ENCODE measurements at places on chromosomes 11 and 22. TPM values are rescaled to one million over a fixed set of nuclear protein-coding genes. Genes with fewer than 3 reads are reported as not detected.

Gene HBB
- total RNA-seq = not detected

Gene NUDT8
- total RNA-seq = 16.5 TPM

Gene PPP1CA
- 265 TPM for total RNA-seq

Gene PRDM11
- 1.9 TPM for total RNA-seq

Gene KRTAP5-11
- not detected for total RNA-seq

Gene ANO1
- total RNA-seq = 0.13 TPM

Gene CYB561A3
- 92.2 TPM for total RNA-seq

Gene SYT8
- total RNA-seq = 0.19 TPM

Gene C11orf86
- total RNA-seq = not detected

Gene SLN
- total RNA-seq = not detected

Gene GP1BB
- 0.28 TPM for total RNA-seq

DNA sequence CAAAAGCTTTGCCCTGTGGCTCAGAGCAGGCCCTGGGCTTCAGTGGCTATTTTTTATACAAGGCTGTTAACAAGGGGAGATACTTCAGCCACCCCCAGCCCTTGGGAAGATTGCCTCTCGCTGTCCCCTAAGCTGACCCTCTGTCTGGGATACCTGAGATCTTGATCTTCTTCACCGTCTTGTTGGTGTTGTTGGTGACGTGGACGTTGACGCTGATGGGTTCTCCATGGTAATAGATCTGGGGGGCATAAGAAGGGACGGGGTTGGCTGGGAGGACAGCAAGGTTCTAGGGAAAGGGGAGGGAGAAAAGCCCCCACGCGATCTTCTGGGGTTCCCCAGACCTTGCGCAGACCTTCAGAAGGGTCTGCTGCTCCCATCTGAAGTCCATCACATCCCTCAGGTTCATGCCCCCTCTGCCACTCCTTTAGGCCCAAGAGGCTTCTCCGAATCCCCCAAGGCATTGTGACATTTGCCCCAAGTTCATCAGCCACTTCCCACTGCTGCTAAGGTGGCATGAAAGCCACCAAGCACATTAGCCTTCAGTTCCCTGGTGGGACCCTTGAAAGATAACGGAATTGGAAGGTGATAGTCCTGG, 36.7 kb downstream of the TPBGL start:
- DNase-seq = no peak

- no peak for DNase-seq
Measured at GRCh38 chr22:46664301-46664855, 44.2 kb downstream of the GRAMD4 start.

- DNase-seq = no peak
Measured at GRCh38 chr11:1238767-1239595, 16.1 kb downstream of the MUC5B start.

- DNase-seq = no peak
Measured at GRCh38 chr22:43627485-43628213, 184.5 kb downstream of the EFCAB6 start.

GRCh38 chr11:65486570-65487466, 12.0 kb upstream of the MALAT1 start:
- DNase-seq = no peak

DNA sequence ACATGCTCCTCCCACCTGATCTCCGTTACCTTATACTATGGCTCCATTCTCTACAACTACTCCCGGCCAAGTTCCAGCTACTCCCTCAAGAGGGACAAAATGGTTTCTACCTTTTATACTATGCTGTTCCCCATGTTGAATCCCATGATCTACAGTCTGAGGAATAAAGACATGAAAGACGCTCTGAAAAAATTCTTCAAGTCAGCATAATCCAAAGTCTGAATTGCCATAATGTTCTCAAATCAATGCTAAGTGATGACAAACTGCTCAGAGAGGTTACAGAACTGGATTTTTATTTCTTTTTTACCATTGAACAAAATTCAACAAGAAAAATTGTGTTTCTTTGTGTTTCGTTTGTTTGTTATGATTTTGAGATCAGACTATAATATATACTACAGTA, 7.6 kb downstream of the OR9G4 start:
- no peak for DNase-seq

DNA sequence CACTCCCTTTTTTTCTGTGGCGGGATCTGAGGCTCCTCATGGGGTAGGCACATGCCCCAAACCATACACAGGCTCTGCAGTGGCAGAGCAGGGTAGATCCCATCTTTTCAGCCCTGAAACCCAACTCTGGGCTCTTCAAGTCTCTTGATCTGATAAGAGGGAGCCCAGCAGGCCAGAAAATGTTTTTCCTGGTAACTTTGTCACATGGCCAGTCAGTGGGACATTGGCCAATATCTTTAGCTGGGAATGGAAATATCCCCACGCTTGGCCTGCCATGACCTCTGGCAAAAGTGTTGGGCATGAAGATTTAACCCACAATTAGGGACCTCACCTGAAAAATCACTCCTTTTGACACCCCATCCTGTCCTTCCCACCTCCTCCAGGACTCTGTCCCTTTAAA, 8.1 kb downstream of the INPP5J start:
- no peak for DNase-seq

DNA sequence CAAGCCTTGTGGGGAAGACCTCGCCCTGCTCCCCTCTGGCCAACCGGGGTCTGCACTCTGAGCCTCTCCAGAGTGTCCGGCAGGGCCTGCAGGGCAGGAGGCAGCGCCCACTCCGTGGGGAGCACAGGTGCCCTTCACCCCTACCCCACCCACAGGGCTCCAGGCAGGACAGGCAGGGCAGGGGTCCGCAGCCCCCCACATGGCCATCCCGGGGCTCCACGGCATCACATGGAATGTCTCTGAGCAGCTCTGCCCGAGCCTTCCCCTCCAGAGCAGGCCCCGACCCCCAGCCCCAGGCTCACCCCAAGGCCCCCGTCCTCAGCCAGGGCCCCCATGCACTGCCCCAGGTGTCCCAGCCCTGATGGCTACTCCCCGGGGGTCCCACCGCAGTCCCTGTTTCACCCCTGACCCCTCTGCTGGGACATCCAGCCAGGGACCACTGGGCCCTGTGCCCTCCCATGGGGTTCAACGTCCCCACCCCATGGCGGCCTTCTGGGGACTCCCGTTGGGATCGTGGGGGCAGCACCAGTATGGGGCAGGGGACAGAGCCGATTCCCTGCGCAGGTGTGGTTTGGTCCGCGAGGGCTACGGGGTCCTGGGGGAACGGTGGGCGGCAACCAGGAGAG, 77.7 kb downstream of the BRD1 start:
- no peak for DNase-seq

GRCh38 chr11:43818220-43818619, 62.4 kb upstream of the ALKBH3 start:
- no peak for DNase-seq

DNA sequence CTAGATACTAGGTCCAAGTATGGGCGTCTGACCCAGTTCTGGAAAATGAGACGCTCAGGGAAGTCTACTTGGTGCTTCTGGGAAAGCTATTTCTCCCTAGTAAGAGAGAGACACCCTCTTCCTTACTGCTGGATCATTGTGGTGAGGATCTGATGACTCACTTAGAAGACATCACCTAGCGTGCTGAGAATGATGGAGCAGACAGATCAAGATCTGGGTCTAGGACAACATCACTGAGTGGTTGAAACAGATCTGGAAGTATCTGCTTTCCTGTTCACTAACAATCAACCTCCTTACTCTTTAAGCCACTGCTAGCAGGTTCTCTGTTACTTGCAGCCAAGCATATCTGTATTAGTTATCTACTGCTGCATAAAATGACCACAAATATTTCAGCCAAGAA, 38.3 kb upstream of the HMGXB4 start:
- DNase-seq = no peak

GRCh38 chr11:36702330-36703054, 104.5 kb upstream of the RAG2 start:
- peak; percentile 41 for DNase-seq

GRCh38 chr22:43377896-43378704, 33.7 kb upstream of the MPPED1 start:
- peak; percentile 63 for DNase-seq

DNA sequence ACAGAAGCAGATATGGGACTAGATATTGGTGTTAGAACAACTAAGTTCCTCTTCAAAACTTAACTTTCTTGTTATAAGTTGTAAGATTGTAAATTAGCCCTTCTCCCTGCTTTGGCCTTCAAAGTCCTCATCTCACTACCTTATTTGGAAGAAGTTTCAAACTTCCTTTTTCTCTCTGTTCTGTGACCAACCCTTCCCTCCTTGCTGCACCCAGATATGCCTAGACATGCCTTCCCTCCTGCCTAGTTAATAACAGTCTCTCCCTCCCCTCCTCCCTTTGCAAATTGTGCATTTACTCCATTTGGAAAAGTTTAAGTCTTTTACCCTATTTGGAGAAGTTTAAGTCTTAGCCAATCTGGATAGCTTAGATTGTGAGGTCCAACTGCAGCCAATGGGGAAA, 4.9 kb downstream of the OR52K2 start:
- DNase-seq = no peak

DNA sequence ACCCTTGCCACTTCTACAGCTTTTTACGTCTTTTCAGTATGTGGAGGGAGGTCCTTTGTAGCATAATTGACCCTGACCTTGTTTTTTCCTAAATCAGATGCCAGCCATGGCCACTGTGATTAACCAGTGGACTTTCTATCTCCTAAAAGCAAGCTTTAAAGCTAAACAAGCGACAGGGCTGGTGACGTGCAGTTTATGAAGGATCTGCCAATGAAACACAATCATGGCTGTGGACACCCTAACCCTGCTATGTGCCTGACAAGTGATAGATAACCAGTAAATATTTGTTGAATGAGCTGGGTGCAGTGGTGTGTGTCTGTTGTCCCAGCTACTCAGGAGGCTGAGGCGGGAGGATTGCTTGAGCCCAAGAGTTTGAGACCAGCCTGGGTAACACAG, 64.2 kb downstream of the LIF start:
- no peak for DNase-seq

DNA sequence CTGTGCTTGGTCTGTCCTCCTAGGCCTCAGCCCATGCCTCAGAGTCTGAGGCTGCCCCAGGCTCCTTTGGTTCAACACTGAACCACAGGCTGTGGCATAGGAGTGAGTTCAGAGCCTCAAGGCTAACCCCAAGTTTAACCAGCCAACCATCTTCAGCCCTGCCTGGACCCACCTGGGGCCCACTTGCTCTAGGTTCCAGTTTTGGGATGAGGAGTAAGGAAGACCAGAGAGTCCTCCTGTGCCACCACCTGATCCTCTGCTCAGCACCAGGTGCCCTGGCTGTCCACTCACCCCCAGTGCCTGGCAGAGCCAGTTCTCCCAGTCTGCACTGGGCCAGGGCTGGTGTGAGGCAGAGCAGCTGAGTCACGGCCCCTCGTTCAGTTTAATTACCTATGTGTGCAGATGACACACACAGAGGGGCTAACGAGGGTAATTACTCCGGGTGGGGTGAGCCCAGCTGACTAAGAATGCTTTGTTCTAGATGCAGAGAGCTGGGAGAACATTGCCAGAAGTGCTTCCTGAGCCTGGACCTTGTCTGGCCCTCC, 12.0 kb upstream of the TMPRSS13 start:
- DNase-seq = no peak

DNA sequence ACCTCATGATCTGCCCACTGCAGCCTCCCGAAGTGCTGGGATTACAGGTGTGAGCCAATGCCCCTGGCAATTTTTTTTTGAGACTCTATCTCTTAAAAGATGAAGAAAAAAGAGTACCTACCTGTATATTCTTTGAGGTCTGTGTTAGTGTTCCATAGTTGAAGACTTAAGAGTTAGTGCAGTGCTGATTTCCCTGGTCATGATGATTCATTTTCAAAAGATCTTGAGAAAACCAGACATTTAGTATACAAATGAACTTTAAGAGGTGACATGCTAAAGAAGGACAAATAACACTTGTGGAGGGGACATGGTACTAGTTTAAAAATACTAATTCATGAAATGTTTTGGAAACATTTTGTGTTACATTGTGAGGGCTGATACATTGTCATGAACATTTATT, 17.7 kb downstream of the CBL start:
- no peak for DNase-seq

GRCh38 chr11:22703040-22703439, 36.6 kb downstream of the GAS2 start:
- peak; percentile 21 for DNase-seq

DNA sequence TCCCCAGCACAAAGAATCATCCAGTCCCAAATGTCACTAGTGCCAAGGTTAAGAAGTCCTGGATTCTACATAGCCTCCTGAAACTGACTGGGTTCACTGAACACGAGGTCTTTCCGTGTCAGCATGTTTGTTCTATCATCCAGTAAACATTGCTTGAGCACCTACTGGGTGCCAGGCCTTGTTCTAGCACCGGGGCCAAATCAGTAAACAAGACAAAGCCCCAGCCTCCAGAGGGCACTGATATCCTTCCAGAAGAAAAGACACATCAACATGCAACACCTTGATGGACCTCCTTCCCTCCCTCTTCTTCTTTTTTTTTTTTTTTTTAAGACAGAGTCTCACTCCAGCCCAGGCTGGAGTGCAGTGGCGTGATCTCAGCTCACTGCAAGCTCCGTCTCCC, 26.9 kb downstream of the TPST2 start:
- DNase-seq = no peak

DNA sequence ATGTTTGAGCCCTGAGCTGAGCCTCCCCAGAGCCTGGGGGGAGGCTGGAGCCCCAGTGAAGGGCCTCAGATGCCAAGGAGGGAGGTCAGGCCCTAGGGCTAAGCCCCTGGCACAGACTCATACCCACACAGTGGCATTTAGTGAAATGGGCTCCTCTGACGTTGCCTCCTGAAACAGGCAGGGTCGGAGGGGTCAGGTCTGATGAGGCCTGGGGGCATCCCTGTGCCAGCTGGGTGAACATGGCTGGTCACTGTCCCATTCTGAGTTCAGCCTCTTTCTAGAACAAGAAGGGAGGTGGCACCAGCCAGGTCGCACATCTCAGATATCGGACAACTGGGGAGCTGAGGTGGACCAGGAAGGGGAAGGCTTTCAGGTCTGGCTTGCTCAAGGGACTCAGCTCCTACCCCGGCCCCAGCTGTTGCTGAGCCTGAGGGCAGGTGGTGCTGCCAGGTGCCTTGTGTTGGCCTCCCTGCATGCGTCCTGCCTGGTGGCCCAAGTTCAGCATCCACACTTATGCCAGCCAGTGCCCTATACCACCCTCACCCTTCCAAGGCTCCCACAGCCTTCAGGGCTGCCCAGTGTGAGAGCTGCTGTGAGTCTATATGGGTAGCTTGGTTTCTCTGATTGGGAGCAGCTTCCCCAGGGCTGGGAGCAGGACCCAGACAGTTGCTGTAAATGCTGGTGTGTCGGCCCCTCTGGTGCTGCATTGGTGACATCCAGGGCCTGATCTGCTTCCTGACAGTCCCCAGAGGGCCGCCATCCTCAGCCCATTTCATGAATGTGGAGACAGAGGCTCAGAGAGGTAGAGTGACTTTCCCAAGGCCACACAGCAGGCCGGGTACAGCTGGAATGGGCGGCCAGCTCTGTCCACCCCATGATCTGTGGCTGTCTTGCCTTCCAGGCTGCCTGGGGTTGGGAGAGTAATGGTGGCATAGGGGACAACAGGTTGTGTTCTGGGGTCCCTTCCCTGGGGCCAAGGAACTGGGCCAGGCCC, 32.8 kb upstream of the PPARA start:
- DNase-seq = no peak

GRCh38 chr11:127888386-127888785, 699.0 kb downstream of the ETS1 start:
- DNase-seq = no peak

- DNase-seq = no peak
Measured at GRCh38 chr22:20565079-20565734, 57.8 kb downstream of the MED15 start.

- DNase-seq = no peak
Measured at GRCh38 chr22:43432883-43433415, 21.1 kb downstream of the MPPED1 start.

- DNase-seq = no peak
Measured at GRCh38 chr11:25927411-25927953, 404.4 kb upstream of the ANO3 start.
